ENCODE measurements at places on chromosomes 6 and 20. TPM values are rescaled to one million over a fixed set of nuclear protein-coding genes. Genes with fewer than 3 reads are reported as not detected.

DNA sequence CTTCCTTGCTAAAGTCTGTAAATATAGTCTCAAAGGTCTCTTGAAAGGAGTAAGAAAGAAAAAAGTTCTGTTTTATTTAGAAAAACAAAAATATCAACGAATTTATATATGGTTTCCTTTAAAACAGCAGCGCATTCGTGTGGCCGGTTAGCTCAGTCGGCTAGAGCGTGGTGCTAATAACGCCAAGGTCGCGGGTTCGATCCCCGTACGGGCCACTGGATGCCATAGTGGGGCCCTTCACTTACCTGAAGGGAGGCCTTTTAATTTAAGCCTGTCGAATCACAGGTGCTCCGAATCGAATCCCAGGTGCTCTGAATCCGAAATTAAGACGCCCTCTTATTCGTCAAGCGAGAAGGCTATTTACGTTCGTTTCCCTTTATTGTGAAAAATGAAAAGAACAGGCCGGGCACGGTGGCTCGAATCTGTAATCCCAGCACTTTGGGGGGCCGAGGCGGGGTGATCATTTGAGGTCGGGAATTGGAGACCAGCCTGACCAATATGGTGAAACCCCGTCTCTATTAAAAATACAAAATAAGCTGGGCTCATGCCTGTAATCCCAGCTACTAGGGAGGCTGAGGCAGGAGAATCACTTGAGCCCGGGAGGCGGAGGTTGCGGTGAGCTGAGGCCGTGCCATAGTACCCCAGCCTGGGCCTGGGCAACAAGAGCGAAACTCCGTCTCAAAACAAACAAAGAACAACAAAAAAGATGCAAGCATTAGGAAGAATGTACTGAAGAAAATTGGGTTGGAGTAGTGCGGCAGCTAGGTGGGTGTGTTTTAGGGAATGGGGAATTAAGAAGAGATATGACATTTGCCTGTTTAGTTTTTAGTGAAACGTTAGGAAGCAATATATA is 195.8 kb upstream of the ZNF184 start:
- H3K27ac ChIP-seq, result no peak overlapping the region
- no peaks in the 10 kb centered on the region for H3K36me3 ChIP-seq
- H3K27me3 ChIP-seq, result no peaks in the 10 kb centered on the region
- peaks cover 15% of the 10 kb centered on the region for H3K4me1 ChIP-seq
- DNase-seq, result peak; percentile 93

DNA sequence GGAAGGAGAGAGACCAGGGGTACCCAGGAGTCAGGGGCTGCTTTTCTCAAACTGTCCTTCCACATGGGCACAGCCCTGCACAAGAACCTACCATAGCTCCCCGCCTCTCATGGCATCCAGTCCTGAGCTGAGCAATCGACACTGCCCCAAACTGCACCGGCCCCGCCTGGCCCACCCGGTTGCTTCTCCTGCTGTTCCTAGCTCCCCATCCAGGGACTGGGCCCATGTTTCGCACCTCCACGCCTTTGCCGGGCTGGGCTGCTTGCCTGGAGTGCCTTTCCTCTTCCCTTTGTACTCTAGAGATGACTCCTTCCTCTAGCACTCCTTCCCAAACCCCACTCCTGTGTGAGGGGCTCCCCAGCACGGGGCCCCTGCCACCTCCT is 123.0 kb downstream of the GRM4 start:
- no peaks in the 10 kb centered on the region for H3K4me1 ChIP-seq
- DNase-seq, result no peak
- H3K36me3 ChIP-seq, result no peaks in the 10 kb centered on the region
- H3K27ac ChIP-seq, result no peak overlapping the region

- H3K27me3 ChIP-seq, result peaks cover 4% of the 10 kb centered on the region
- H3K36me3 ChIP-seq, result no peaks in the 10 kb centered on the region
- no peak overlapping the region for H3K27ac ChIP-seq
- no peaks in the 10 kb centered on the region for H3K4me1 ChIP-seq
These were observed 56.5 kb downstream of the PRR18 start for GRCh38 chr6:166251655-166252054.

DNA sequence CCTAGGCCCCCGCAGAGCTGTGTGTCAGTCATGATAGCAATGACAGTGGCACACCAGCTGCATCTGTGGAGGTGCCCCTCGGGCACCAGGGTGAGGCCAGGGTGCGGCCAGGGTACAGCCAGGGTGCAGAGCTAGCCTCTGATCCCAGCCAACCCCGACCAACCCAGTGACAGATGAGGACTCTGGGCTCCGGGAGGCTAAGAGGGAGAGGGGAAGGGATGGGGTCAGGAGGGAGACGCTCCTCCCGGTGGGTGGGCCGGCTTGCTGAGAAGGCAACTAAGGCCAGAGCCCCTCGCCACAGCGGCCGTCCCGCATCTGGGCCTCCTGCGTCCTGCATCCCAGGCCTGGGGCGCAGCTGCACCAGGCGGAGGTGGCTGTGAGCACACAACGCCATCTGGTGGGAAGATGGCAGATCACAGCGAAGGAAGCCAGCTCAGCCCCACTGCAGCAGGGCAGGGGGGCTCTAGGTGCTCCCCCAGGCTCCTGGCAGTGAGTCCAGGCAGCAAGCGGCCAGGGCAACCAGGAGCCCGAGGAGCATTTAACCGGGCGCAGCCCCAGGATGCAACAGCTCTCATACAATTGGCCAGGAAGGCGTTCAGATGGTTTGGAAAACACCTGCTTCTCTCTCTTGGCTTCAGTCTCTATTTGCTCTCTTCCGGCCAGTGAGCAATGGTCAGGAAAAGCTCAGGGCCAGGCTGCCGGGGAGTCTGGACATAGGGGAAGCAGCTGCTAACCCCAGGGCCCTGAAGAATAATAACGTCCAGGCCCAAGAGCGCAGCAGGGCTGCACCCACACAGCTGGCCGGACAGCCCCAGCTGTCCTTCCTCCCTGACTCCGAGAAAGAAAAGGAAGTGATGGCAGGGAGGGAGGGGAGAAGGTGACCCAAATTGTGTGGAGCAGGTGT is 169.4 kb downstream of the TAF4 start:
- H3K36me3 ChIP-seq, result no peaks in the 10 kb centered on the region
- H3K4me3 ChIP-seq, result no peak overlapping the region
- no peaks in the 10 kb centered on the region for H3K4me1 ChIP-seq
- peak; percentile 69 for DNase-seq
- no peak overlapping the region for H3K27ac ChIP-seq

GRCh38 chr20:44334306-44334705 is 2.5 kb upstream of the R3HDML start:
- no peak for DNase-seq
- no peak overlapping the region for H3K4me3 ChIP-seq
- H3K27me3 ChIP-seq, result no peaks in the 10 kb centered on the region
- H3K36me3 ChIP-seq, result no peaks in the 10 kb centered on the region
- H3K27ac ChIP-seq, result no peak overlapping the region
- no peaks in the 10 kb centered on the region for H3K4me1 ChIP-seq

DNA sequence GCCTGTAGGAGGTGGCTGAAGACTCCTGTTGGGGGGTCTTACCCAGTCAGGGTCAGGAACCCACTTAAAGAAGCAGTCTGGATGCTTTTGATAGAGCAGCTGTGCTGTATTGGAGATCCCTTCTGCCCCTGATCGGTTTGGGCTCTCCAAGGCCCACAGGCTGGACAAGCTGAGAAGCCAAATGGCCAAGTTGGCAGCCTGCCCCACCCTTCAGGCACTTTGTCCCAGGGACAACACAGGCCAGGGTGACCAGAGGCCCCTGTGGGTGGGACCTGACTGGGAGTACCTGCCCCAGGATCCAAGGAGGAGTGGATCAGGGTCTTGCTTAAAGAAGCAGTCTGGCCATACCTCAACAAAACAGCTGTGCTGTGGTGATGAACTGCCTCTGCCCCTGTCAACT is 48.4 kb downstream of the ZC2HC1B start:
- no peaks in the 10 kb centered on the region for H3K36me3 ChIP-seq
- no peak for DNase-seq
- H3K4me3 ChIP-seq, result no peak overlapping the region
- H3K27me3 ChIP-seq, result no peaks in the 10 kb centered on the region
- H3K4me1 ChIP-seq, result no peaks in the 10 kb centered on the region
- H3K27ac ChIP-seq, result no peak overlapping the region

DNA sequence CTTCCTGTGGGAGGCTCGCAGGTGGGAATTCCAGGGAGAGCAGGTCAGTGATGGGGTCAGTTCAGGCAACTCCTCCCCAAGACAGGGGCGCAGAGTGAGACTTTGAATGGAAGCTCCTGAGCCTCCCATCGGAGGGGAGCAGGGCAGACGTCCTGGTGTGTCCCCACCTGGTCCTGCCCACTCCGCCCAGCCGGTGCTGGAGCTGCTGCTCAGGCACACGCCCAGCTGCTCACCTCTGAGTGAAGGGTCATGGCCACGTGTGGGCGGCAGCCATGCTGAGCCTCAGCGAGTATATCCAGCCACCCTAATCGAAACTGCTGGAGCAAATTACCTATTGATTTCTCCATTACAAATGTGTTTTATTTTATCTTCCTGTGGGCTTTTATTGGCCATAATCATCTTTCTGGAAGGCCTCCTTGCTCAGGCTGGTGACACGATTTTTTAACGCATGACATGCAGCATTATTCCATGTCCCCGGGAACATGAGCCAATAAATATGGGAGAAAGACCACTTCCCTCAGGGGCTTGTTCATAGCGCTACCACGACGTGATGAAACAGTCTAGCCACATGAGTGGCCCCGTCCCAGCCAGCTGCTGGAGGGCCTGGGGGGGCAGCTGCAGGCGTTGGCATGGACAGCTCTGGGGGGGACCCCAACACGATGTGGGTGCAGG is 148.1 kb downstream of the TAF4 start:
- no peaks in the 10 kb centered on the region for H3K36me3 ChIP-seq
- H3K27me3 ChIP-seq, result peaks cover 56% of the 10 kb centered on the region
- no peak overlapping the region for H3K27ac ChIP-seq

- H3K27me3 ChIP-seq, result peaks cover 45% of the 10 kb centered on the region
- no peak overlapping the region for H3K4me3 ChIP-seq
- H3K4me1 ChIP-seq, result no peaks in the 10 kb centered on the region
- no peaks in the 10 kb centered on the region for H3K36me3 ChIP-seq
These were observed 49.5 kb downstream of the SOBP start for GRCh38 chr6:107539409-107539808.

DNA sequence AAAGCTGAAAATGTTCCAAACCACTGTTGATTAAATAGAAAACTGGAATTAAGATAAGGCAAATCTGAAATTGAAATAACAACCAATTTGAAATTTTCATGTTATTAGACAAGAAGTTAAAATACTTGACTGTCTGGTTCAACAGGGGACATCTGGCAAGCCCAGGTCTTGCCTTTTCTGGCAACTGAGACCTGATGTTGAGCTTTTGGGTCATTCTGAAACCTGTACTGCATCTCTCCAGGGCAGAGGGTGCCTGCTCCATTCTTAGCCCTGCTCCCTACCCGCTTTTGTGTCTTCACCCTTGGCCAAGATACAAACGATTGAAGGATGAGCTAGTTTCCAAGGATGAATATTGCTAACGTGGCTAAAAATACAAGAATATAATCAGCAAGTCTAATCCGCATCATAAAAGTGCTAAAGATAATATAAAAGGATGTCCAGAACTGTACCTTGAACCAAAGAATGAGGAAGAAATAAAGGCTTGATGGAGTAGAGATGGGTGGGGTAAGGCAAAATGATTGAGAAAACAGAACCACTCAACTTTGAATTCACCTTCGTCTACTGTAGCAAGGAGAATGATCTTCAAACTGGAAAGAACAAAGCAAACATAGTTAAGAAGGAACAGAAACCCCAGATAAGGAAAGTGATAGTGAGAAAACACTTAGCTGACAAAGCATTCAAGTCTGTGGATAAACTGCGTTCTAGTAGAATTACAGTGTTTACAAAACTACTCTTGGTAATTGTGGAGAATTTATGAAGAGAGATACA is 109.8 kb upstream of the MAN1A1 start:
- no peaks in the 10 kb centered on the region for H3K36me3 ChIP-seq
- no peak for DNase-seq
- no peaks in the 10 kb centered on the region for H3K27me3 ChIP-seq
- H3K4me1 ChIP-seq, result no peaks in the 10 kb centered on the region
- no peak overlapping the region for H3K27ac ChIP-seq

GRCh38 chr6:157649311-157650260 is 173.5 kb upstream of the SNX9 start:
- no peaks in the 10 kb centered on the region for H3K36me3 ChIP-seq
- no peaks in the 10 kb centered on the region for H3K27me3 ChIP-seq
- H3K4me3 ChIP-seq, result no peak overlapping the region
- H3K27ac ChIP-seq, result no peak overlapping the region
- no peaks in the 10 kb centered on the region for H3K4me1 ChIP-seq

- no peaks in the 10 kb centered on the region for H3K27me3 ChIP-seq
- H3K27ac ChIP-seq, result no peak overlapping the region
- H3K4me1 ChIP-seq, result peaks cover 28% of the 10 kb centered on the region
- no peak for DNase-seq
- H3K4me3 ChIP-seq, result no peak overlapping the region
- peaks cover 10% of the 10 kb centered on the region for H3K36me3 ChIP-seq
These were observed 29.3 kb downstream of the SRC start for GRCh38 chr20:37375227-37375626.

GRCh38 chr20:44690781-44691423 is 24.3 kb upstream of the CCN5 start:
- no peak for DNase-seq
- no peaks in the 10 kb centered on the region for H3K36me3 ChIP-seq
- no peak overlapping the region for H3K27ac ChIP-seq
- no peak overlapping the region for H3K4me3 ChIP-seq
- peaks cover 18% of the 10 kb centered on the region for H3K4me1 ChIP-seq
- H3K27me3 ChIP-seq, result no peaks in the 10 kb centered on the region

DNA sequence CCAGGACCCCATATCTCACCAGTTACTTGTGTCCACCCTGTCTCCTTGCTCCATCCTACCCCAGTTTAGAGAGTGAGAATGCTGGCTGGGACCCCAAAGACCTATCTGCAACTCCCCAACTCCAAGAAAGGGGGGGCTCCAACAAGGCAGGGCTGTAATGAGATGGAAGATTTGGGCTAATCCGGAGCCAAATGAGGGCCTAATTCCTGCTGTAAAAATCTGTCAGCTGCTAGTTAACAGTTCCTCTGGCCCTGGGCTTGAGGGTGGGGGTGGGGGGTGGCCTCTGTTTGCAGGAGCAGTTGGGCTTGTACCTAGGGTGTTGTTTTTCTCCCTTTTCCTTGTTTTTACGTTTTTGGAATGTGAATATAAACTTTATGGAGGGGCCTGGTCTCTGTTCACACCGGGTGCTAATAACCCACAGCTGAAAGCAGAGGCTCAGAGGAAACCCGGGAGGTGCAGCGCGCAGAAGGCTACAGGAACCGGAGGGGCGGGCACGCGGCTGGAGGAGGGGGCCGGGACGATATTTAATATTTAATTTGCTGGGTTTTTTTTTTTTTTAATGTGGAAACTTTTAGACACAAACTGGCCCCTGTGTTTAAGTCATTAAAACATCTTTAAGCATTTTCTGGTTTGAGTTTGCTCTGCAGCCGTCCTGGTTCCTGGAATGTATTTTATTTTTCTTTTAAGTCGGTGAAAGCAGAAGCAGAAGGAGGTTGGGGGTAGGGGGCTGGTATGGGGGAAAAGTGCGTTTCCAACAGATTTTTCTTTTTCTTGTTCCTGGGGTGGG is 70.7 kb downstream of the NCR2 start:
- H3K27me3 ChIP-seq, result peaks cover 52% of the 10 kb centered on the region
- H3K4me3 ChIP-seq, result no peak overlapping the region
- no peak overlapping the region for H3K27ac ChIP-seq
- no peak for DNase-seq
- H3K4me1 ChIP-seq, result no peaks in the 10 kb centered on the region
- no peaks in the 10 kb centered on the region for H3K36me3 ChIP-seq

BMP2 gene
- 0.73 TPM for total RNA-seq

LTB gene
- total RNA-seq, result 1.5 TPM

KCNQ2 gene
- not detected for total RNA-seq

RALGAPA2 gene
- 9.8 TPM for total RNA-seq

CYP39A1 gene
- 0.66 TPM for total RNA-seq

CHRNA4 gene
- total RNA-seq, result not detected
